ENCODE measurements at places on chromosomes 6 and 20.

DNA sequence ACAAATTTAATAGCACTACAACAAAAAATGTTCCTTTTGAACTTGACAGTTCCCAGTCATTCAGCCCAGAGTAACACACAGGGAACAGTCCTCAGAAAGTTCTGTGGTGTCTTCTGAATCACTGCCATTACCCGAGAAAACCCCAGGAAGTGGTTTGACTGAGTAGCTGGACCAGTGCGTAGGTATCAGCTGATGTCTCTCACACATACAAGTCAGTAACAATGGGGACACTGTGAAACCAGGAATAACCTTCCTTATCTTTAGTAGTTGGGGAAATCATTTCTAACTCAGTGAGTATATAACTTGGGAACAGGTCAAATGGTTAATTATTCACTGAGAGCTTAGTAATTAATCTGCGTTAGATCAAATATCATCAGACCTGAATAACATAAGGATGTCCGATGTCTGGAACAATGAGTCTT is 73.1 kb downstream of the HIVEP2 start:
- peak; percentile 81 for DNase-seq

GRCh38 chr6:93139408-93140081 is 279.8 kb downstream of the EPHA7 start:
- DNase-seq, result no peak

GRCh38 chr6:1335367-1336037 is 23.6 kb downstream of the FOXQ1 start:
- DNase-seq, result peak; percentile 83

GRCh38 chr6:12748815-12749521 is 32.4 kb downstream of the PHACTR1 start:
- DNase-seq, result no peak

DNA sequence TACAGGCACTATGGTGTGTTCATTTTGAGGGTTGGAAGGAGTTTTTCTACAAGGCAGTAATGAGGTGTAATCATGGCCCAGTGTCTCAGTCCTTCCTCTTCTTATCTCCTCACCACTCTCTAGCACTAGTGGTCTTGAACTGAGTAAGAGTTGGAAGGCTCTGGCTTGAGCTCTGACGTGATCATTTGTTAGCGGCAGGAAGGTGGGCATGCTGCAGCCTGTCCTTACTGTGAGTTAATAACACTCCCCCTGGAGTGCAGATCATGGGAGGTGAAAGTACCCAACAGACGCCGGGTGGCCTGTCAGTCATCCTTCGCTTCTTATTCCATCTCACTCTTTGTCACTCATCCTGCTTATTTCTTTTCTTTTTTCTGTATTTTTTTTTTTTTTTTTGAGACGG is 356.9 kb downstream of the CDKAL1 start:
- DNase-seq, result no peak

DNA sequence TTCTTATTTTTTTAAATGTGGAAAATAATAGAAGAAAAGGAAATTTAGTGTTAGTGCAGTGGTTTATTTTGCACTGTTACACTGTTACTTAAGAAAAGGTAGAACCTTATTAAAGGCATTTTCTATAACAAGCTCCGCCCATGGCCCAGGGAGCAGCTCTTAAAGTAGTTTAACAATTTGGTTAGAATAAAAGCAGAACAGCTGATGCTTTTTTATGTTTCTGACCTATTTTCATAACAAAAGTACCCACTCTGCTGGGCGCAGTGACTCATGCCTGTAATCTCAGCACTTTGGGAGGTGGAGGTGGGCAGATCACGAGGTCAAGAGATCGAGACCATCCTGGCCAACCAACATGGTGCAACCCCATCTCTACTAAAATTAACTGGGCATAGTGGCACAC is 32.6 kb downstream of the DSTN start:
- no peak for DNase-seq

DNA sequence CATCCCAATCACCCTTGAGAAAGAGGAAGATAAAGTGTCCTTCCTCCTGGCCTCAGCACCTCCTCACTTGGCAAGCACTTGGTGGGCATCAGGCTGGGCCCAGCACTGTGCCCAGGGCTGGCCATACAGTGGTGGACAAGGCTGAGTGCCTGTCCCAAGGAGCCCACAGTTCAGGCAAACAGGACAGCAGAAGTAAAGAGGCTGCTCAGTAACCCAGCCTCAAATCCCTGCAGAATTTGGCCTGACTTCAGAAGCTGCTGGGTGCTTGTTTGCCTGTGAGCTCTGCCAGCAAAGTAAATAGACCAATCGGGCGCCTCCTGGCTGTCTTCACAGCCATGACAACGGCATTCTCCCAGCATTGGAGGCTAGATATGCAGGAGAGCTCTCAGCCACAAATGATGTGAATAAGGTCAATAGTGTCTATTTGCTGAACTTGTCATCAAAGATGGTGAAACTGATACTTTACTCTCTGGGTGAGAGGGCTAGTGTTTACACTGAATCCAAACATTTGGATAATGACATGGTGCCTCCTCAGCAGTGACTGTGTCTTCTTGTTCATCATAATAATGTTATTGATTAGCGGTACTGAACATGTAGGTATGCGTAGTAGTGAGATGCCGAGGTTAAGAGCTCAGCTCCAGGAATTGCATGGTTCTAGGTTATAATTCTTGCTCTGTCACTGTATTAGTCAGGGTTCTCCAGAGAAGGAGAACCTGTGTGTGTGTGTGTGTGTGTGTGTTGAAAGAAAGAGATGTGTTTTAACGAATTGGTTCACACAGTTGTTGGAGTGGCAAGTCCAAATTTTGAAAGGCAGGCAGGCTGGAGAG is 36.9 kb upstream of the FANCE start:
- DNase-seq, result peak; percentile 72

- no peak for DNase-seq
Measured at GRCh38 chr6:144449218-144449617, 164.1 kb downstream of the UTRN start.

DNA sequence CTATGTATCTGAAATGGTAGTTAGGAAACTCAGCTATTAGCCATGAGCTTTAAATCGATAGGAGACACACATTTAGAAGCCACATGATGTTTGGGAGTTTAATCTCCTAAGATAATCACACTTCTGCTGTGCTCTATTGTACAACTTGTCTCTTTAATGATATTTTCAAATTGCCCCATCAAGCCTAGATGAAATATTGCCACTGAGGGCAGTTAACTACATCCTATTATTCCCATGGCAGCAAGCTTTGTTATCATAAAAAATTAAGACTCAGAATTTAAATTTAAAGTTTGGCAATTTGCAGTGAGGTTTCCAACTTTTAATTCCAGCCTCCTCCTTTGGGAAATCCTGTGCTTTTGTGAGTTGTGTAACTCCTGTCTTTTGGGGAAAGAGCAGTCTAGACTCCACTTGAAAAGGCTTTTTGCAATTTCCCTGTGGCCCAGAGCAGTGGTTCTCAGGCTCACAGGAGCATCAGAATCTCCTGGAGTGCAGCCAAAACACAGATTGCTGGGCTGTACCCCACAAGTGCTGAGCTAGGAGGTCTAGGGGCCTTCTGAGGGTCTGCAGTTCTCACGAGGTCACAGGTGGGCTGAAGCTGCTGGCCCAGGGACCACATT is 792.4 kb downstream of the QKI start:
- DNase-seq, result no peak

- DNase-seq, result no peak
Measured at GRCh38 chr6:13038741-13039190, 289.6 kb downstream of the TBC1D7 start.

DNA sequence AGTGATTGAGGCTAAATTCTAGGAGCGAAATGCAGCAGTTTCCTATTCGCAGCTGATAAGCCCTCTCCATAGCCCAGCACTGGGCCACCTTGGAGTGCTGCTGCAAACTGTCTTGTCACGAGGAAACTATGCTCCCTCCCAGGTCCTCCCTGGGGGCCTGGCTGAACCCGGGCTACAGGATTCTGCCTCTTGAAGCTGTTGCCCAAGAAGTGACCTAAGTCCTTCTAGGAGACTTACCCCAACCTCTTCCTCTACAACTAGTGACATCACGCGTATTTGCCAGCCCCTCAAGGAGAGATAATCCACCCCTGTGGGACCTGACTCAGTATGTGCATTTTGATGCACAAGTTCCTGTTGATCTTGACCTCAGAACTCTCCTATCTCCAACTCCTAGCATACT is 26.5 kb upstream of the ZFAND3 start:
- DNase-seq, result no peak

DNA sequence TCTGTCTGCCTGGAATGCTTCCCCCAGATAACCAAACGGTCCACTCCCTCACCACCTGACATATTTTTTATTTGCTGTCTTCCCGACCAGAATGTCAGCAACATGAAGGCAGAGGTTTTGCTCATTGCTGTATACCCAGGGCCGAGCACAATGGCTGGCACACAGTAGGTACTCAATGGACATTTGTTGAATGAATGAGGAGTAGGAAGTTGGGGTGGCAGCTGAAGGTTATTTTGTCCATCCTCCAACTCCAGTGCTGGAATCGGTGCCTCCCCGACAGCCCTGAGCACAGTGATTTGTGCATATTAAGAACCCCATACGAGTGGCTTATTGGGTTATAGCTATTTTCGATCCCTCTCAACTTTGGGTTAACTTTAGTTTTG is 10.3 kb downstream of the DUSP15 start:
- DNase-seq, result no peak

GRCh38 chr6:127210725-127211124 is 55.9 kb upstream of the RNF146 start:
- no peak for DNase-seq

DNA sequence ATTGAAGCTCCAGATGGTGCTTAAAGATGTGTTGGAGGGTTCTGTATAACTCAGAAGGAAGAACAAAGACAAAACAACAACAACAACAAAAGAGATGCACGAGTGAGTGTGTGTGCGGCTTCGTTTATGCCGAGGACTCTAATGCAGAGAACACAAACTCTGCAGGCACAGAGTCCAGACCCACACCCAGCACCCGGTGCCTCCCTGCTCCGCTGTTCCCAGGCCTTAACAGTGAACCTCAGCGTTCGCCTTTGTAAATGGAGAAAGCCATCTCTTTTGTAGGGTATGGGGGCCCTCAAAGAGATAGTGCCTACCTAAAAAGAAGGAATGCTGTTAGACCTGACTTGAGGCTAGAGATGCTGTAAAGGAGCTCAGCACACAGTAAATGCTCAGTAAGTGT is 243.3 kb downstream of the ERMARD start:
- DNase-seq, result no peak

GRCh38 chr20:50269091-50270033 is 78.7 kb downstream of the CEBPB start:
- no peak for DNase-seq

DNA sequence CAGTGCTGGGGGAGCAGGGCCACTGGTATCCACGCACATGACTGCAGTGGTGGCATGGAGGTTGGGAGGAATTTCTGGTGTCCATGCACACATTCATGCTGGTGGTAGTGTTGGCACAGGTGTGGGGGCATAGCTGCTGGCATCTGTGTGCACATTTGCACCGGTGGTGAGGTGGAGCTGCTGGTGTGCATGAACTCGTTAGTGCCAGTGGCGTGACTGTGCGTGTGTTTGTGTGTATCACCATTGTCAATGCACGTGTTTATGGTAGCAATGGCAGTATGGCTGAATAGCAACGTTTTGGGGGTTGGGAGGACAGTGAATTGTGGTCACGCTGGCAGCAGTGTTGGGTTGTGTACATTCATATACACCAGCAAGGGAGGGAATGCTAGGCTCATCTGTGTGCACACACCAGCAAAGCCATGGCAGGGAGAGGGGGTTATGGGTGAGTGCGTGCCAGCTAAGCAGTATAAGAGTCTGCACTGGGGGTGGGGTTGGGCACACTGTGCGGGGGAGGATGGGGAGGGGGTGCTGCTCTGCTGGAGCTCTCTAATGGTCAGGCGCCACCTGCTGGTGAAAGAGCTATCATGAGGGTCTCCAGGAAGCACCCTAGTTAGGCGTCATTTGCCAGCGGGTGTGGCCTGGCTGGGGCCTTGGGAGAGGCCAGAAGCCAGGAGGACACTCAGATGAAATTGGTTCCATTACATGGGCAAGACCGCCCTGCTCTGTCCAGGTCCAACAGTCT is 626.1 kb upstream of the ID4 start:
- DNase-seq, result no peak

DNA sequence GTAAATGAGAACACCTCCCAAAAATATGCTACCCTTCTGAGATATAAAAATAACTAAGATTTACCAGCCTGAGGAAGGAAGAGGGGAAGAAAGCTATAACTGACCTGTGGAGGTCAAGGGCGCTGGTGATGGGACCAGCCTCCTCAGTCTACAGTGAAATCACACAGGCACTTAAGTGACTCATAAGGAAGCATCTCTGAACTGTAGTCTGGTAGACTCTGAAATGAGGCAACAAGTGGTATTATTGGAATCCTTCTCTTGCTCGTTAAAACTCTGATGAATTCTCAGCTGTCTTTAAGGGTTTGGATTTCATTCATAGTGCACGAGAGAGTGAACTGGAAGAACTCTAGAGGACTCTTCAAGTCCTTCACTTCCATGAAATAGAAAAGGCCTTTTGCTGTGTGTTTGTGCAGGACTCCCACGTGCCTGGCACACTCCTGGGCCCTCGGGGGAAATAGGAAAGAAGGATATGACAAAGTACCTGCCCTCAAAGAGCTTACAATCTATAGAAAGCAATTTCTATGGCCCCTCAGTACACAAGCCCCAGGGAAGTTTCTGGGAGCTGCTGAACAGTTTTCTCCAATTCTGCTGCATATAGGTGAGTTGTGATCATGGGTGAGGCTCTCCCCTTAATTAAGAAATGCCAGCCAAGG is 231.8 kb upstream of the RREB1 start:
- peak; percentile 89 for DNase-seq

DNA sequence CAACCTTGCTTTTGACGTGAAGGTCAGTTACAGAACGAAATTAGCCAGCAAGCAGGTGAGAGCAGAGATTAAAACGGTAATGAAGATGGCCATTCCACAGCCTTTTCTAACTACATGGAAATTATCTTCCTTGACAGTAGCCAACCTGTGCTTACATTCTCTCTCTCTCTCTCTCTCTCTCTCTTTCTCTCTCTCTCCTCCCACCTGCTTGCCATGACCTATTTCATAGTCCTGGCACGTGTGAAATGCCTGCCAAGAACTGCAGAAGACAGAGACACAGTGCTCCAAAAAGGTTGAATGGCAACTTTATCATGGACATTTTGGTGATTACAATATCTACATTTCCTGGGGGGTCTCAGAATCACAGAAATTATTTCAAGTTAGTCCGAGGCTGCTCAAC is 38.5 kb upstream of the SALL4 start:
- no peak for DNase-seq

- no peak for DNase-seq
Measured at GRCh38 chr6:117477988-117478852, 4.3 kb upstream of the DCBLD1 start.

GRCh38 chr20:23362392-23363256 is 642 bp downstream of the GZF1 start:
- DNase-seq, result no peak

DNA sequence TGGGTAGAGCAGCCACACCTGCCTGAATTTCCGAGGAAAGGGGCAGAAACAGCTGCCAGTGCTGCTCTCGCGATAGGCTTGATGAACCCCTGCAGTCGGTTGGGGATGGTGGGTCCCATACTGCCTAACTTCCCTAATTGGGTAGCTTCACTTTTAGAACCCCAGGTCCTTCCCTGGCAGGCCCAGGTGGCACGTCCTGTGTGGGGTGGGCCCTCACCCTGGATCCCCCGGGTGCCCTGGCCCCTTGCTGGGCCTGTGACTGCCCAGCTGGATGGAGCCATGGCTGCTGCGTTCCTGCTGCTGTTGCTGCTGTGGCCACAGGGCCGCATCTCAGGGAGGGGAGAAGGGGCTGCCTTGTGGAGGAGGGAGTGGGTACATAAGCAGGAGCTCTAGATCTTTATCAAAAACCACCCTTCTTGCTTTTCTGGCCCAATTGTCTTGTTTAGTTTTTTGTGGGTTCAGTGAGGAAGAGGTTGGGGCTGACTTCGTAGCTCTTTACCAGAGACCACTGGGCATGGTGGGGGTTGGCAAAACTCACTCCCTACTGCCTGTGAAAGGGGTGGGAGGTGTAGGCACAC is 19.2 kb downstream of the TREML4 start:
- DNase-seq, result no peak

Measured in AG09309 (cell line).